ENCODE measurements at places on chromosomes 5 and 9.

GRCh38 chr9:118809160-118809625, 560.0 kb downstream of the BRINP1 start:
- DNase-seq, result no peak

DNA sequence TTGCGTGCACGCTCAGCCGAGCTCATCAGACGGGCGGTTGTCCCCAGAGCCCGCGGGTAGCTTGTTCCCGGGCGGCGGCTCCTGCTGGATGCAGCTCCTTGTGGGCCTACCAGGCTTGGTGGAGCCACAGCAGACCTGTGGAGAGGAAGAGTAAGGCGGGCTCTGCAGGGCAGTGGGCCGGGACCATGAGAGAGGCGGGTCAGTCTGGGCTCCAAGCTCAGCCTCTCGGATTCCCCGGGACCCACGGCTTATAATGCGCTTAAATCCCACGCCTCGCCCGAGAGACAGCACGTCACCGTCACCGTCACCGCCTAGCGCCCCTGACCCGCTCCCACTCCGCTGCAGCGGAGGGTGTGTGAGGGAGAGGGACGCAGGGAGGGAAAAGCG, 1.9 kb upstream of the ANKRD18A start:
- DNase-seq, result no peak

- DNase-seq, result peak; percentile 90
Measured at GRCh38 chr5:112691758-112692157, 45.9 kb upstream of the APC start.

GRCh38 chr5:17114715-17115599, 102.5 kb upstream of the BASP1 start:
- DNase-seq, result no peak

- DNase-seq, result no peak
Measured at GRCh38 chr5:180787711-180788431, 14.7 kb downstream of the MGAT1 start.

DNA sequence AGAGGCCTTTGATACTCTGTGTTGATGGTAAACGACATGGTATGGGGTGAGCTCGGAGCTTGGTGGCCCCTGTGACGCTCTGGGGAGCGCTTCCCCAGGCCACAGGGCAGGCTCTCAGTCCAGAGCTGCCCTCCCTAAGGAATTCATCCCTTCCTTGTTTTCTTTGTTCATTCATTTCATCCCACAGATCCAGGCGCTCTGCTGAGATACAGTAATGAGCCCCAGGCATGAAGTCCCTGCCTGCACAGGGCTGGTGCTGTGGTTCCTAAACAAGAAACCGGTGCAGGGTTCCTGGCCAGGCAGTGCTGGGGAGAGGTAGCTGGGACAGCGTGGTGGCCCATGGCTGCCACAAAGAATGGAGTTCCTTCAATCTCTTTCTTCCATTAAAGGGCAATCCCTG, 14.4 kb downstream of the NEK6 start:
- no peak for DNase-seq

GRCh38 chr5:146337264-146337904, 1.3 kb upstream of the POU4F3 start:
- no peak for DNase-seq

- peak; percentile 29 for DNase-seq
Measured at GRCh38 chr9:69299315-69299714, 25.7 kb upstream of the ENTREP1 start.

GRCh38 chr9:2158111-2158610, 143.0 kb downstream of the SMARCA2 start:
- DNase-seq, result peak; percentile 71

- DNase-seq, result no peak
Measured at GRCh38 chr5:3341446-3342240, 254.0 kb upstream of the IRX1 start.

DNA sequence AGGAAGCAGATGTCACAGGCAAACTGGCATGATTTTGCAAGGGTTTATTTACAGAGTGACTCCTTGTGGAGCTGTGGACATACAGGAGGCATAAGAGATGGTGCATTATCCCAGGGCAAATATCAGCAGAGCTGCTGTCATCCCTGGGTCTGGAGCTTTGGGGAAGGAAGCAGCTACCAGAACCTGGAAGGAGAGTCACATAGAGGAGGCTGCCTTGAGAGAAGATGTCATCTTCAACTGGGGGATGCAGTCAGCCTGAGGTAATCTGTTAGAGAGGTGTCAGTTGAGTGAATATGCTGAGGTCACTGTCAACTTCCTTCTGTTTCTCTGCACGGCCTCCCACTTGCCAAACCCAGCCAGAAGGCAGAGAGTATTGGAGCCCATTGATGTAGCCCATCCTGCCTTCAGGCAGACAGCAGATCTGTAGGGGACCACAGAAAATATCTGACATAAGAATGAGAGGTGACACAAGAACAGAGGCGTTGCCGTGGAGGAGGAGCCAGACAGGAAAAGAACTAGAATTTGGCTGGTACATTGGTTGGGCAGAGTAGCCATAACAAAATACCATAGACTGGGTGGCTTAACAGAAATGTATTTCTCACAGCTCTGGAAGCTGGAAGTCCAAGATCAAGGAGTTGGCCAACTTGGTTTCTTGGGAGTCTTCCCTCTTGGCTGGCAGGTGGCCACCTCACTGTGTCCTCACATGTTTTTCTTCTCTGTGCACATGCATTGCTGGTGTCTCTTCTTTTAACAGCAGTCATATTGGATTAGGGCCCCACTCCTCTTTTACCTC, 102.8 kb downstream of the SNX18 start:
- no peak for DNase-seq

- no peak for DNase-seq
Measured at GRCh38 chr5:136028782-136029742, at the start of gene TGFBI. TGFBI (plus strand) TSS chr5:136028988; CDS start chr5:136029056, 68 bp downstream.

- DNase-seq, result no peak
Measured at GRCh38 chr5:152331006-152331405, 74.1 kb downstream of the NMUR2 start.
